ENCODE measurements at places on chromosomes 1 and 21. TPM values are rescaled to one million over a fixed set of nuclear protein-coding genes. Genes with fewer than 3 reads are reported as not detected.

Gene ADAMTS4
- total RNA-seq, result 0.31 TPM

GRCh38 chr1:167648252-167648849 is 18.3 kb downstream of the RCSD1 start:
- H3K4me3 ChIP-seq, result no peak overlapping the region
- no peaks in the 10 kb centered on the region for H3K27me3 ChIP-seq
- H3K27ac ChIP-seq, result peak overlapping the region; percentile 76
- H3K36me3 ChIP-seq, result peaks cover 59% of the 10 kb centered on the region

Gene VSIG8
- total RNA-seq, result not detected

DNA sequence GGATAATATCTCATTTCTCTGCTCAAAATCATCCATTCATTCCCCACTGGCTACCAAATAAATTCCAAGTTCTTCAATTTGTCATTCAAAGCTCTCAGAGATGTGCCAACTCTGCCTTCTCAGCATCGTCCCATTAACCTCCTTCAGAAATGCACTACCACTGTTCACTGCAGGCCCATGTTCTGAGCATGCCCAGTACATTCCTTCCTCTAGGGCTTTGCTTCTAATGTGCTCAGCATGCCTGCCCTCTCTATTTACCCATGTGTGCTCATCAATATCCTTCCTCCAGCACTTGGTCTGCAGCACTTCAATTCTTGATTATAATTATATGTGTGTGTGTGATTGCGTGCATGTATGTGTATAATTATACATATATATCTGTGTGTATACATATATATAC is 36.1 kb upstream of the RGS8 start:
- no peak overlapping the region for H3K27ac ChIP-seq
- H3K36me3 ChIP-seq, result no peaks in the 10 kb centered on the region
- DNase-seq, result no peak
- H3K27me3 ChIP-seq, result peaks cover 7% of the 10 kb centered on the region

Gene NBPF4
- 0.10 TPM for total RNA-seq

Gene C1orf21
- total RNA-seq, result 7.4 TPM

Gene ETS2
- 15.2 TPM for total RNA-seq

DNA sequence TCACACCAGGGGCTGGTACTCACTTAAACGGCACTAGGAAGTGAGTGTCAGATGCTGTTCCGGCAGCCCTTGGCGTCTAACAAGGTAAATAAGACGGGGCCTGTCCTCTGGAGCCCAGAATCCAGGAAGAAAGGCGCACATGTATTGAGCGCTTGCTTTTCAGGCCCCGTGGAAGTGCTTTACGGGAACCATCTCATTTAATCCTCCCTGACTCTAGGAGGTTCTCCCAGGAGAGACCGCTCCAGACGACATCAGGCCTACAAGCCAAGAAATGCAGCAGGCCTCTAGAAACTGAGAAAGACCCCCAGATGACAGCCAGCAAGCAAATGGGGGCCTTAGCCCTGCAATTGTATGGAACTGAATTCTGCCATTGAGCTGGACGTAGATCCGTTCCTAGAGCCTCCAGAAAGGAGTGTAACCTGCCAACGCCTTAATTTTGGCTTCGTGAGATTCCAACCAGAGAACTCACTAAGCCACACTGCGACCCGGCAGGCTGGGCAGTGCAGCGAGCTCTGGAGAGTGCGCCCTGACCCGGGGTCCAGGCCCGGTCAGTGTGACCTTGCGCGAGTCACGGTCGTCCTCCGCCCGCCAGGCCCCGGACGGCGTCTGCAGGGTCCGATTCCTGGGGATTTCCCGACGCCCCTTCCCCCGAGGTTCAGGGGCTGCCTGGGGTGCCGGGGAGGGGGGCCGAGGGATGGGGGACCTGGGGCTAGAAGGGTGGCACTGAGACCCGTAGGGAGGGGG is 532 bp upstream of the MANEAL start:
- DNase-seq, result no peak
- H3K27me3 ChIP-seq, result peaks cover 46% of the 10 kb centered on the region
- H3K36me3 ChIP-seq, result no peaks in the 10 kb centered on the region
- H3K27ac ChIP-seq, result no peak overlapping the region
- peak overlapping the region; percentile 25 for H3K4me3 ChIP-seq
- H3K4me1 ChIP-seq, result peaks cover 15% of the 10 kb centered on the region

GRCh38 chr21:36282568-36283230 is 37.3 kb upstream of the MORC3 start:
- no peaks in the 10 kb centered on the region for H3K27me3 ChIP-seq
- peaks cover 28% of the 10 kb centered on the region for H3K36me3 ChIP-seq
- H3K4me1 ChIP-seq, result peaks cover 13% of the 10 kb centered on the region
- no peak overlapping the region for H3K27ac ChIP-seq
- H3K4me3 ChIP-seq, result no peak overlapping the region
- no peak for DNase-seq

DNA sequence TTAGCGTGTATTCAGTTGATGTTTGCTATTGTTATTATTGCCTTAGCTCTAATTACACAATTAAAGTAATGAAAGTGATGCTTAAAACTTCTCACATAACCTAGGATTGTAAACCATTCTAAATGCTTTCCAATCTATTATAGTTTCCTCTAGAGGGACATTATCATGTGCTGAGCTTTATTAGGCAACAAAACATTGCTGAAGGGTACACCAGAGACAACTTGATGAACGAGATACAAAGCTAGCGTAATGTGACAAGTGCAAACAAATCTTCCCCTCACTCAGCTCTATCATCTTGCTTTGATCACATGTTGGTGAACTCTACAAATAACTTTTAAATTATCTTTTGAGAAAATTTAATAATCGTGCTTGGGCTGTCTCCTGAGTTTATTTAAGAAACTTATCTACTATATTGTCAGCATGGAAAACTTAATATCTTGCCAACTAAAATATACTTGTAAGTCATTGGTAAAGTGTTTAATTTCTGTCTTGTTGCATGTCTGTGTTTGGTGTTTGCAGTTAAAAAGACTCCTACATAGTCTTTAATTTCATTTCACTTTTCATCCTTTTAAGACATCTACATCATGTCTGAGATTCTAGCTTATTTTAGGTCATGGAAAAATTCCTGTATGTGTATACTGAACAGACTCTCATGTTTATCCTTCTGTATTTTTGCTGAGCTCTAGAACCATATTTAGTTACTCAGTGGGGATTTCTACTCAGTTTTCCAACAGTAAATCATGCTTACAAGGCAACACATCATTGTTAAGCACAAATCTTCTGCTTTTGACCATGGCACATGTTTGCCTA is 104.2 kb upstream of the ADAMTS5 start:
- H3K27me3 ChIP-seq, result no peaks in the 10 kb centered on the region
- no peak overlapping the region for H3K27ac ChIP-seq
- H3K36me3 ChIP-seq, result no peaks in the 10 kb centered on the region
- no peaks in the 10 kb centered on the region for H3K4me1 ChIP-seq
- H3K4me3 ChIP-seq, result no peak overlapping the region

GRCh38 chr1:247833601-247834000 is 8.1 kb downstream of the OR11L1 start:
- no peaks in the 10 kb centered on the region for H3K27me3 ChIP-seq
- no peak for DNase-seq
- no peak overlapping the region for H3K27ac ChIP-seq
- no peaks in the 10 kb centered on the region for H3K36me3 ChIP-seq

GRCh38 chr1:232174306-232174705 is 455.6 kb downstream of the SIPA1L2 start:
- no peak overlapping the region for H3K4me3 ChIP-seq
- no peaks in the 10 kb centered on the region for H3K4me1 ChIP-seq
- peaks cover 6% of the 10 kb centered on the region for H3K27me3 ChIP-seq
- H3K36me3 ChIP-seq, result no peaks in the 10 kb centered on the region
- no peak for DNase-seq

- no peak for DNase-seq
- peaks cover 2% of the 10 kb centered on the region for H3K36me3 ChIP-seq
- no peak overlapping the region for H3K4me3 ChIP-seq
- peaks cover 40% of the 10 kb centered on the region for H3K4me1 ChIP-seq
- H3K27me3 ChIP-seq, result peaks cover 4% of the 10 kb centered on the region
- no peak overlapping the region for H3K27ac ChIP-seq
Observed at GRCh38 chr1:12057940-12058687, 5.0 kb upstream of the TNFRSF8 start.

- no peak for DNase-seq
- no peaks in the 10 kb centered on the region for H3K27me3 ChIP-seq
- peaks cover 73% of the 10 kb centered on the region for H3K4me1 ChIP-seq
- peaks cover 50% of the 10 kb centered on the region for H3K36me3 ChIP-seq
- H3K27ac ChIP-seq, result peak overlapping the region; percentile 39
- H3K4me3 ChIP-seq, result no peak overlapping the region
Observed at GRCh38 chr1:31920956-31921355, 17.2 kb downstream of the PTP4A2 start.
